Gastroesophageal sphincter (tissue), 4 donors: ENCODE measurements at places on chromosomes 7 and 10.

DNA sequence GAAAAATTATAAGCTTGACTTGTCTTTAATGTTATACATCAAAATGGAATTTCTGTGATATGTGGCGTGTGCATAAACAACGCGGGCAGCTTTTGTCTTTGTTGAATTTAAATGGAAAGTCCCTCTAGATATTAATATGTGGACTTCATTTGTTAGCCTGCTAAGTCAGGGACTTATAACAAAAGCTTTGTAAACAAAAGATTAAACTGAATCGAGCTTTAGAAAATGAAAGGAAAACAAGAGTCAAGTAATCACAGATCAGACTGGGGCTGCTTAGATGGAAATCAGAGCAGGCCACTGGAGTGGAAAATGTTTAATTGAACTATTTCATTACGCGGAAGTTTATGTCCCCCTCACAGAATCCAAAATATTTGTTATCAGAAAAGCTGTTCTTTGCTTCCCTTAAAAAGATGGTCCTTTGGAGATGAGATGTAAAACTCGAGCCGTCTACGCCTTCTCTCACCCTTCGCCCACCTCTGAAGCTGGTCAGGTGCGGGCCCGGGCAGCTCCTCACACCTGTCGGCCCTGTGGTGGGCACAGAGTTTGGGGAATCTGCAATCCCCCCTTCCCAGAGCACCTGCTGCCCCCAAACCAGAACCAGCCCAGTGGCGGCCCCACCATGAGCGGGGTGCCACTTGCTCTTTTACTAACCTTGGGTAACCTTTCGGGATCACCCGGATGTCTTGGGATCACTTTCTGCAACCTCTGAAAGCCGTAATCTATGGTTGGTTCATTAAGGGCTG is 116.2 kb downstream of the EBF3 start:
- no peak for ATAC-seq

DNA sequence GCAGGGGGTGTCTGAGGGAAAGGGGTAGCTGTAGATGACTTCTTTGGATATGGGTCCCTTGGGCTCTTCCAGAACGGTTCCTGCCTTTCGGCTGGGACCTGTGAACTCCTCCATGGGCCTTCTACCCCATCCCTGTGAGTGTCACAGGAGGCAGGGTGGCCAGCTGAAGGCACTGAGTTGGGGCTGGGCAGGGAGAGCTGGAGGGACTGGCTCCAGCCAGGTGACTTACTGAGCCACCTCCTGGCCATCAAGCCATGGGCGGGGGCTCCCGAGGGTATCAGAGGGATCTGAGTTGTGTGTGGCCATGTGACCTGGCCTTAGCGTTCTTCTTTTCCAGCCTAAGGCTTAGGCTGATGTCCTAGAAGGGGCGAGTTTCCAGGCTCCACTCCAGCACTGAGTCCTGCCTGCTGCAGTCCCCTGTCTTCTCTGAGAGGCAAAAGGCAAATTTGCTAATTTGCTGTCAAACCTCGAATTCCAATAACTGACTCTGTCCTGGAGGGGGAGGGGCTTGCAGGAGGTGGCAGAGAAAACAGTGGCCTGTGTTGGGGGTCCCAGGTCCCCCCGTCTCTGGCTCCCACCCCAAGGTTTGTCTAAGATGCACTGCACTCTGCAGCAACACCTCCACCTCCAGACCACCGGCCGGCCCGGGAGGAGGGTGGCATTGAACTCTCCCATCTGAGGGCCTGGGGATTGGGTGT is 27.2 kb downstream of the ADCYAP1R1 start:
- ATAC-seq = no peak

- ATAC-seq = no peak
These were observed 67.2 kb downstream of the PODXL start for GRCh38 chr7:131489196-131489595.

DNA sequence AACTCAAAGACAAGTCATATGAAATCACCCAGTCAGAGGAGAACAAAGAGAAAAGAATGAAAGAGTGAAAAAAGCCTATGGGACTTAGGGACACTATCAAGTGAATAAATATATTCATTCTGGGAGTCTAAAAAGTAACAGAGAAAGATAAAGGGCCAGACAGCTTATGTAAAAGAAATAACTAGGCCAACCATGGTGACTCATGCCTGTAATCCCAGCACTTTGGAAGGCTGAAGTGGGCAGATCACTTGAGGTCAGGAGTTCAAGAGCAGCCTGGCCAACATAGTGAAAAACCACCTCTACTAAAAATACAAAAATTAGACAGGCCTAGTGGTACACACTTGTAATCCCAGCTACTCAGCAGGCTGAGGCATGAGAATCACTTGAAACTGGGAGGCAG is 154.7 kb upstream of the TMEM106B start:
- no peak for ATAC-seq

DNA sequence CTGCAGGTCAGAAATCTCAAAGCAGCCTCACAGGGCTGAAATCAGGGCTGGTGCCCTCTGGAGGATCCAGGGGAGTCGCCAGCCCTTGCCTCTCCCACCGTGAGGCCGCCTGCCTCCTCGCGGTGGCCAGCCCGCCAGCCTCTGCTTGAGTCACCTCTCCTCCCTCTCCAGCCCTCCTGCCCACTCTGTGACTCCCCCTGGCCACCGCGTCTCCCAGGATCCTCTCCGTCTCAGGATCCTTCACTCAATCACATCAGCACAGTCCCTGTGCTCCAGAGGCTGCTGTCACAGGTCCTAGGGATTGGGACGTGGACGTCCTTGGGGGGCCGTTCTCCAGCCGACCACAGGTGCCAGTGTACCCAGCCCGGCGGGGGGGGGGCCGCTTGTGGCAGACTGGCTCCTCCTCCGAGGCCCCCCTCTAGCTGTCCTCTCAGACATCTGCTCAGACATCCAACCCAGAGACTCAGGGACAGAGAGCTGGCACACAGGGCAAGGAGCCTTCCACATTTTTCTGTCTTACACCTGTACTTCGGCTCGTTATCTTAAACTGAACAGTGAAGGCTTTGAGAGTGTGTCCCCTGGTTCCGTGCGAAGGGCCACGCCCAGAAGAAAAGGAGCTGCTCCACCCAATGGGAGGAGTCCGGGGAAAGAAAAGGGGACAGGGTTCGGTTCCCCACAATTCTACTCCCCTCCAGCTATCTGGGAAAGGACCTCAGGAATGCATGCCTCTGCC is 9.4 kb upstream of the PPP2R2D start:
- no peak for ATAC-seq

- ATAC-seq = no peak
These were observed 65.6 kb downstream of the TWIST1 start for GRCh38 chr7:19051767-19052375.

DNA sequence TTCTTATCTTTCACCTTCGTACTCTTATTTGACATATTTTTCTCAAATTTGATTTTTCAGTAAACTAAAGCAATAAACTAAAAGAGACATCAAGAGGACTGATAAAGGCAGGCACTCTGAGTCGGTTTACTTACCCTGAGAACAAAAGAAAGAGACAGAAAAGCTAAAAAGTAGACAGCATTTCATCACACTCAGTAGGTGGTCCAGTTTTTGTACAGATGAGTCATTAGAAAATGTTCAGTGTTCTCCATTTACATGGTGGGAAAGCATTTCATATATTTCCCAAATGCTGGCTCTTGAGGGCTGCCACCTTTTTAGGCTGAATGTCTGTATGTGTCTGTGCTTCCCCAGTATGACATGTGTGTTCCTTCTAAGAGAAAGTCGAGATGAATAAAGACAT is 52.7 kb downstream of the NHLRC2 start:
- ATAC-seq = no peak

GRCh38 chr7:117053432-117053831 is 100.1 kb downstream of the ST7 start:
- no peak for ATAC-seq

- peak; percentile 7 for ATAC-seq
These were observed 255.6 kb downstream of the OTUD1 start for GRCh38 chr10:23694446-23694920.

GRCh38 chr7:93284908-93285307 is 52.7 kb downstream of the VPS50 start:
- ATAC-seq = no peak

DNA sequence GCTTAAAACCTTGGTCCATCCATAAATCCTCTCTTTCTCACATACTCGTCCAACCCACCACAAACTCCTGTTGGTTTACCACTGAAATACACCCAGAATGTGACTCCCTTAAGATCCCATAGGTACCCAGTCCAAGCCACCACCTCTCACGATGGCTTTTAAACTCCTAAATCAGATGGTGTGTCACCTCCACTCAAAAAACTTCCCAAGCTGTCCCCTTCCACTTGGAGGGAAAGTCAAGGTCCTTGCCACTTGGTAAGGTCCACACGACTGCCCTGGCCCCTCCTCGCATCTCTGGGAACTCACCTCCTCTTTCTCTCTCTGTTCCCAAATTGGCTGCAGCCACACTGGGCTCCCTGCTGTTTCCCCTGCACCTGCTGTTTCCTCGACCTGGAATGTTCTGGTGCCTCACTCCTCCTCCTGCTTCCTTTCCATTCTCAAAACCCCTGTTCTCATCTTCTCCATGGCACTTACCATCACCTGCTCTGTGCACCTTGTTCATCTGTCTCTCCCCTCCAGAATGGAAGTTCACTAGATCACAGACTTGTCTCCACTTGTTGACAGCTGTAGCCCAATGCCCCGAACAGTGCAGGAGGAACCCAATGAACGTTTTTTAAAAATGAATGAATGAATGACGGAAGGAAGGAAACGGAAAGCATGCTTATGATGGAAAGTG is 23.0 kb downstream of the ZFAND2A start:
- no peak for ATAC-seq
